ENCODE measurements at places on chromosomes 7 and 10.

GRCh38 chr7:114574384-114574783, 159.8 kb downstream of the FOXP2 start:
- DNase-seq, result no peak

DNA sequence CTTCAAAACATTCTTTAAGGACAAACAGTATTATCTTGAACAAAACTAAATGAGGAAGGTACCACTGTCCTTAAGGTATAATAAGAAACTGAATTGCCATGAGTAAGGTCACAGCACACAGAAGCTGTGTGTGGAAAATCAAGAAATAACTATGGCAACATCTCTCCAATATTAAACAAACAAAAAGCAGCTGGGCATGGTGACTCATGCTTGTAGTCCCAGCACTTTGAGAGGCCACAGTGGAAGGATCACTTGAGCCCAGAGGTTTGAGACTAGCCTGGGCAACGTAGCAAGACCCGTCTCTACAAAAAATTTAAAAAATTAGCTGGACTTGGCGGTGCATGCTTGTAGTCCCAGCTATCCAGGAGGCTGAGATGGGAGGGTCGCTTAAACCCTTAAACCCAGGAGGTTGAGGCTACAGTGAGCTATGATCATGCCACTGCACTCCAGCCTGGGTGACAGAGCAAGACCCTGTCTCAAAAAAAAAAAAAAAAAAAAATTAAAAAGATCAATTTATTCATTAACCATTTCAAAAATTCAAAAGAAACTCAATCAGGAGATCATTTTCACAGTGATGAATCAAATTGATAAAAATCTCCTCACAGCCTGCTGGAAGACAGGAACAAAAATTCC, 195.4 kb downstream of the SKIDA1 start:
- no peak for DNase-seq

- no peak for DNase-seq
Observed at GRCh38 chr10:120607016-120607709, 150.1 kb downstream of the PLPP4 start.

DNA sequence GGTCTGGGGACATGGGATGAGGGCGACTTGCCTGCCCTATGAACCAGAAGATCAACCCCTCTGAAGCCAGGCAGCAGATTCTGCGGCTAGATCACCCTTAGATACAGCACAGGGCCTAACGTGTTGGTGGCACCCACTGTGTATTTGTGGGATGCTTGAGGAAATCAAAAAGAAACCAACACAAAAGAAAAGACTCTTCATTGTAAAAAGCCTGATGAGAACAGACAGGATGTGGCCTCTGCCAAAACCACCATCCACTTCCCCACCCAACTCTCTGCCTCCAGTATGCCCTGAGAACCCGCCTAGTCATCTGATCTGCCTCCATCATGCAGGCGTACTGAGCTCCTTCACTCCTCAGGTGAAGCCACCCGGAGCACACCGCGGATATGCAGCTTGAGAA, 97.2 kb upstream of the INSYN2A start:
- no peak for DNase-seq

- no peak for DNase-seq
Observed at GRCh38 chr10:101292194-101293006, 61.6 kb upstream of the BTRC start.

GRCh38 chr7:15594461-15594860, 32.6 kb upstream of the AGMO start:
- no peak for DNase-seq

DNA sequence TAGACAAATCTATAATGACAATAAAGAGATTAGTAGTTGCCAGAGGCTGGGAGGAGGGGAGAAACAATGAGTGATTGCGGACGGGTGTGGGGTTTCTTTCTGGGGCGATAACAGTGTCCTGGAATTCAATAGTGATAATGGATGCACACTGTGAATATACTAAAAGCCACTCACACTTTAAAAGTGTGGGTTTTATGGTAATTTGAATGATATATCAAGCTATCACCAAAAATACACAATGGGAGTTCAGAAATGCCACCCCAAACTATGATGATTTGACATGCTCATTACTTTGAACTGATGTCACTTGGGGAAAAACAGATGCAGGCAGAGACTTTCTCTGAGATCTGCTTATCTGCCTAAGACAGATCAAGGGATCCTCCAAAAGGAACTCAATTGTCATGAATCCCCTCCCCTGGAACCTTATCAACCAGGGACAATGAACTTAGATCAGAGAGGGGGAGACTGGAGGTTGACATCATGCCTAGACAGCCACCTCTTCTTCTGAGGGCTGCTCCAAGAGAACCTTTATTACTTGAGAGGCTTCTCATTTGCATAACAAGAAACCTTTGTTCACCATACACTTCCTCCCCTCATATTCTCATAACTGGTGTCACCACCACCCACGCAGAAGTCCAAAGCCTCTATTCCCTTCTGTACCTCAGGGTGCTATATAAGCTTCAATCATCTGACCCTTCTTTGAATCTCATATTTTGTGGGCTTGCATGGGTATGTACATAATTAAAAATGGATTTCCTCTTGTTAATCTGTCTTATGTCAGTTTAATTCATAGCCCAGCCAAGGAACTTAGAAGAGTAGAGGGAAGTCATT, 14.8 kb upstream of the ZC3HAV1 start:
- no peak for DNase-seq

GRCh38 chr10:113549856-113550255, 3.0 kb upstream of the HABP2 start:
- DNase-seq, result no peak

- no peak for DNase-seq
Observed at GRCh38 chr10:1841759-1842158, 104.4 kb upstream of the ADARB2 start.

- no peak for DNase-seq
Observed at GRCh38 chr7:114364151-114364550, 50.5 kb upstream of the FOXP2 start.

- no peak for DNase-seq
Observed at GRCh38 chr10:11180228-11180627, 162.6 kb downstream of the CELF2 start.

DNA sequence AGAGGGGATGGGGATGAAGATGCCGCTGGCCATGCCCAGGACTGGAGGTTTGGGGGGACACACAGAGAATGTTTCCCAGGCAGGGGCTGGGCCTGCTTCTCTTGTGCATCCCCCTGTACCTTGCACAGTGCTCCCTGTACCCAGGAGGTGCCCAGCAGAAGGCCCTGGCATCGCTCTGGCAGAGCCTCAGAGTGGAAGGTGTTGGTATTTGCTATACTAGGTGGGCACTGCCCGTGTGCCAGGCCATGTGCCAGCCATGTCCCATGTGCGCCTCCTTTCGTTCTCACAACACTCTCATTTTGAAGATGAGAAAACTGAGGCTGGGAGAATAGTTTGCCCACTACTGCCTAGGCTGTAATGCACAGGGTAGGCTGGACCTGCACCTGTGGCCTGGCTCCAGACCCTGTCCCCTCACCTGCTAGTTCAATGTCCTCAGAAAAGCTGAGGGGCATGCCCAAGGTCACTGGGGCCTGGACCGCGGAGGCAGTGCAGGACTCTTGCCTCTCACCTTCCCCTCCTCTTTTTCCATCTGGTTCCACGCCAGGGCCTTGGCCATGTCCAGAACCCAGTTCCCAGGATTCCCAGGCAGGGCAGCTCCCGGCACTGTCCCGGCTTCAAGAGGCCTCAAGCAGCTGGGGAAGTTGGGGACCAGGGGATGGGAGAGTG, 64.7 kb downstream of the GOLGA7B start:
- no peak for DNase-seq

DNA sequence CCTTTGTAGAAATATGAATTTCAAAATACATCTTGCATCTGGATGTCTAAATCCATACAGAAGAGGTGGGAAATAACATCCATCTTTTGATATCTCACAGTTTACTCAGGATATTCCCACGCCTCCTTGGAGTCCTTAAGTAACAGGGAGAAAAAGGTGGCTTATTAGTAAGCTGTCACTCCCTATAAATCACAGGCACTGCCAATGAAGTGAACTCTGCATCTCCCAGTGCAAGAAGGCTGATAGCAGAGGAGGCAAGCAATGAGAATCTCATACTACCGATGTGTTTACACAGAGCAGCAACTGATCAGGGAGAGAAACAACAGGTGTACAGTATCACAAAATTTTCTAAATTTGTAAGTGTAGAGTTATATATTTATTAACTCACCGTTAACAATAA, 551.8 kb downstream of the NXPH1 start:
- DNase-seq, result no peak

- no peak for DNase-seq
Observed at GRCh38 chr7:37031571-37032257, 307.4 kb upstream of the AOAH start.

- DNase-seq, result no peak
Observed at GRCh38 chr7:74104702-74105101, 21.1 kb downstream of the LIMK1 start.

GRCh38 chr7:150897502-150898474, 45.5 kb downstream of the AOC1 start:
- DNase-seq, result no peak

- no peak for DNase-seq
Observed at GRCh38 chr7:40211276-40212003, 76.6 kb downstream of the SUGCT start.

DNA sequence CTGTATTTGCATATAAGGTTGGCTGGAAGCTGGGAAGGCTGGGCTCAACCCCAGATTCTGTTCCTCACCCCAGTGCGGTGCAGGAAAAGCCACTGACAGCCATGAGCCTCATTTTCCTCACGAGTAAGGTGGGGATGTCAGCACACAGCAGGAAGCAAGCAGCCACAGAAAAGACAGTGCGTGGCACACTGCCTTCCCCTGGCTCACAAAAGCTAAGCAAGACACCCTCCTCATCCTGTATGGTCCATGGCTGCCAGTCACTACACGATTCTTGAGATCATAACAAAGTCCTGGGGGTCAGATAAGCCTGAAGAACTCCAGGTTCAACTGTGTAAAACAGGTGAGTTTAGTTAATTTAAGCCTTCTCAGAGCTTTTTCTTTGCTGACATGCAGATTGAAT, 28.9 kb upstream of the DDC start:
- DNase-seq, result no peak

- DNase-seq, result no peak
Observed at GRCh38 chr7:140903741-140904480, 20.8 kb downstream of the BRAF start.

DNA sequence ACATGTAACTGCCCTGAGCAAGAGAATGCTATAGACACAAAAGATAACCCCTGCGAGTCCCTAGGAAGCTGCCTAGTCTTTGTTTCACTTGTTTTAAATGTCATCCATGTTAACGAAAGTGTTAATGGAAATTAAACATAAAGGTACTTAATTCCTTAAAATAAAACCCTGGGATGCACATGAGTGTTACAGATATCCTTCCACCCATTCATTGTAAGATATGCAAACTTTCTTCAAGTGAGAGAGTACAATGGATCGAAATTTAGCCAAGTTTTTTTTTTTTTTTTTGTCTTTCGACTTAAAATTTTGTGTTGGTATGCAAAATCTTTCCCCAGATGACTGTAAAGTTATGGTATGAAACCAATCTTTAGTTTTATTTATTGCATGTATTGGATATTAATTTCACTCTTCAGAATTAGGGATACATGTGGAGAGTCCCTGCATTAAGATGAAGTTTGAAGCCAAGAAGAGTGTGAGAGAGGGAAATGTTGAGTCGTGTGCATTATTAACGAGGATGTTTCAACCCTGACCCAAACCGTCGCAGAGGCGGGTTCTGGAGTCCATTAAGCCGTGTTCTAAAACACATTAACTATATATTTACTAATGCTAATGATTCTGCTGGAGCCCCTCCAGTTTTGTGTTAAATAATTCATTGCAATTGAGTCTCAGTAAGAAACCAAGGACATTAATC, 1.6 kb downstream of the CDK14 start:
- no peak for DNase-seq

- no peak for DNase-seq
Observed at GRCh38 chr10:131346456-131346855, 34.9 kb upstream of the TCERG1L start.

GRCh38 chr7:43647339-43647672, 64.4 kb downstream of the STK17A start:
- DNase-seq, result no peak

DNA sequence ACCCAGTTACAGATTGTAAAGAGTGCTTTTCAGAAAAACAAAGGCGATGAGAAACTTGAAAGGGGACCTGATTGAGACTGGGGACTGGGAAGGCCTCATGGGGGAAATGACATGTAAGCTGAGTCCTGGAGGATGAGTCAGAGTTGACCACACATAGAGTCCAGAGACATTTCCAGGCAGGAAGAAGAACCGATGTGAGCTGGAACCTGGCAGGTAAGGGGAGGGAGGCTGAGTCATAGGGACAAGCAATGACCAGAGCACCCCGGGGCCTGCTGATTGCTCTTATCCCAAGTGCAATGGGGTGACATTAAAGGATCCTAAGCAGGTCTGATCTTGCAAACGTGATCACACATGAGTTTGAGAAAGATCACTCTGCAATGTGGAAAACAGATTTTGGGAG, 11.7 kb downstream of the TLL2 start:
- no peak for DNase-seq

- DNase-seq, result no peak
Observed at GRCh38 chr10:132705173-132705572, 80.8 kb downstream of the NKX6-2 start.

- DNase-seq, result no peak
Observed at GRCh38 chr10:31646519-31646918, 282.1 kb downstream of the ARHGAP12 start.

- no peak for DNase-seq
Observed at GRCh38 chr7:138167222-138167621, 91.0 kb downstream of the AKR1D1 start.

DNA sequence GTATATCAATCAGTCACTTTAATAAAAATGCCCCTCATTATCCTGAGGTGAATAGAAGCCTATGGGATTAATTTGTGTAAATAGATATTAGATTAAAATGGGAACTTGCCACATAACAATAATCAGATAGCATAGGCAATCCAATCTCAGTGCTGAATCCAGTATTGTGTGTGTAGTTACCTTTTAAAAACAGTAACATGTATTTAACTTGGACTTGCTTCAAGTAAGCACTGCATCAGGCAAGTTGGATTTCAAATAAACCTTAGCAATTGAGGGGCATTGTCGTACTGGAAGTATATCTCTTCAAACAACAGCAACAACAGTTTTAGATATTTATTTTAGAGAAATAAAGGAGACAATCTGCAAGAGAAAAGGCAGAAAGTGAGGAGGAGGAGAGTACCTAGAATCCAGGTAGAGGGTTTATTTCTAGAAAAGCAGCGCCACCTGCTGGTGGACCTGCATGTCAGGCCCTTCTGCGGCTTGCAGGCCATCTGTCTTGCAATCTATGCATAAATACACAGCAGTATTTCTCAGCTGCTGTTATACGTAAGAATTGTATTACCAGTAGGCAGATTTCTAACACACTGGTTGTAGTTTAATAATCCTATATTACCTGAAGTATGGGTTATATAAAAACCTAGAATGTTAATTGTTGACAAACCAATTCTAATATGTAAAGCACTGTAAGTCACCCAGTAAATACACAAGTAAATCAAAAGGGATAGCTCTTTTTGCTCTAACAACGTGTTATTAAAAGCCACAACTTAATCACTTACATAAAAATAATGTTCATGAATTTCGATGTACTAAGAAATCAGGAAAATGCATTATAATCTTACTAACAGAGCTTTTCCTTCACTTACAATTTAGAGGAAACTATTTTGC, 652.8 kb downstream of the KCNMA1 start:
- DNase-seq, result peak; percentile 21

GRCh38 chr7:37074370-37074769, 350.1 kb upstream of the AOAH start:
- DNase-seq, result no peak

Measured in activated CD8-positive, alpha-beta memory T cell treated with anti-CD3 and anti-CD28 coated beads for 1 hour (primary cell).